ENCODE measurements at places on chromosomes 11 and 22.

DNA sequence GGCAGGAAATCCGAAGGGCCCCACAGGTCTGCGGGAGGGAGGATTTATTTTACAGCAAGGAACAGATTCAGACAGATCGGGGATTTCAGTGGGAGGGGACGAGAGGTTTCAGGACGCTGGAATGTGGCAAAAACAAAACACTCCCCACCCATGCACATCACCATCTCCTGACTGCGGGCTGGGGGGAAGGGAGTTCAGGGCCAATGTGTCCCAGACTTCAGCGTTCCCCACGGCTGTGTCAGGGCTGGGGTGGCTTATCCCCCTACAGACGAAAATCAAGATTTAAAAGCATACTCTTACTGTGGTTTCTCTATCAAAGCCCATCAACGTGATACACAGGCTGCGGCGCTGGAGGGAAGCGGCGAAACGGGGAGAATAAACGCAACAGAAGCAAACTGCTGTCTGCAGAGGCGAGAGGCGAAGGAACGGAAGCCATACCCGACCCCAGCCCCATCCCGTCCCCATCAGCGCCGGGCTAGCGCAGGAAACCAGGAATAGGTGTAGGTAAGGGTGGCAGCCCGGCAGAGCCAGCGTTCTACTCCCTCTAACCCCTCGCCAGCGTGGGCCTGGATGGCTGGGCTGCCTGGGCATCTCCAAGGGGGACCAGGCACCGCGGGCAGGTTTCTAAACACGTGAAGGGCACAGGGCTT lies 2.7 kb downstream of the TENM4 start:
- DNase-seq, result peak; percentile 79

DNA sequence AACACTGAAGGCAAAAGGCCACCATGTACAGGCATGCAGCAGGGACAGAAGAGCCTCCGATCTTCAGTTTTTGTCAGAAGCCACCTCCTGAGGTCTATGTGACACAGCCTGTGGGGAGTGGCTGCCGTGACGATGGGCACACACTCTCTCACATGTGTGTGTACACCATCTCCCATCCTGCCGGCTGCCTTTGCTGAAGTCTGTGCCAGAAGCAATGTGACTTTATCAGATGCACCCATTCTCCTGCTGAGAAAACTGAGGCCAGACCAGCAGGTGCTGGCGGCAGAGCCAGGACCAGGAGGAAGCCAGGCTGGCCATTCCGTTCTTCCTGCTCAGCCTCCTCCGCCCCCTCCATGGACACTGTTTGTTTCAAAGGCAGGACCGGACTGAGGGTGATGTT lies 16.7 kb downstream of the SHANK2 start:
- DNase-seq, result peak; percentile 58

- peak; percentile 53 for DNase-seq
Measured at GRCh38 chr11:66862559-66863037, 5.7 kb downstream of the LRFN4 start.

DNA sequence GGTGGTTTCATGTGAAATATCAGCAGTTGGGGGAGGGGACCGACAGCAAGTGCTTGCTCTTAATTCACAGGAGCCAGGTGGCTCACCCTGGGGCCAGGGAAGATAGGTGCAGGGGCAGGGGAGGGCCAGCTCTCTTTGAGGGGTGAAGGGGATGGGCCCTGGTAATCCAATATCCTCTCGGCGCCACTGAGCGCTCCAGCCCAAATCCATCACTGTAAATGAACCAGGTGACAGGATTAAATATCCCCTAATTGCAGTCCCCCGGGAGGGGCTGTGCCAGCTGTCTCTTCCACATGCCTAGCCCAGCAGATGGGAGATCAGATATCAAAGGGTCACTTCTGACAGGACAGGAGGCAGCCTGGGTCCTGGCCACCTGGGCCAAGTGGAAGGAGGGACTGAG lies 531.8 kb upstream of the CADM1 start:
- DNase-seq, result no peak

DNA sequence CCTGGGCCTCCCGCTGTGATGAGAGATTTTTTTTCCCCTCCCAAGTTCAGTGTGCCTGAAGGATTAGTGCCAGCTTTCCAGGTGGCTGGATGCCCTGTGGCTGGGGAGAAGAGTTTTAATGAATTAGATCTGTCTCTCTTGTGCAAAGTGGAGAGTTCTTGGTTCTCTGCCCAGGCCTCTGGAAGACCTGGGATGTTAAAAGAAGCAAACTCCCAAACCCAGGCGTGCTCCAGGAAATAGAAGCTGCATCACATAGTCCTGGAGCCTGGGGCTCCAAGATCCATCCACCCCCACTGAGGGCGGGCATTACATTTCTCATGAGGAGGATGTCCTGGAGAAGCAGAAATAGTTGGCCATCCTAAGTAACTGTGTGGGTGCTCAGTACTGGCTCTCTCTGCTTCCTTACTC lies 30.6 kb downstream of the SDHAF2 start:
- DNase-seq, result no peak

DNA sequence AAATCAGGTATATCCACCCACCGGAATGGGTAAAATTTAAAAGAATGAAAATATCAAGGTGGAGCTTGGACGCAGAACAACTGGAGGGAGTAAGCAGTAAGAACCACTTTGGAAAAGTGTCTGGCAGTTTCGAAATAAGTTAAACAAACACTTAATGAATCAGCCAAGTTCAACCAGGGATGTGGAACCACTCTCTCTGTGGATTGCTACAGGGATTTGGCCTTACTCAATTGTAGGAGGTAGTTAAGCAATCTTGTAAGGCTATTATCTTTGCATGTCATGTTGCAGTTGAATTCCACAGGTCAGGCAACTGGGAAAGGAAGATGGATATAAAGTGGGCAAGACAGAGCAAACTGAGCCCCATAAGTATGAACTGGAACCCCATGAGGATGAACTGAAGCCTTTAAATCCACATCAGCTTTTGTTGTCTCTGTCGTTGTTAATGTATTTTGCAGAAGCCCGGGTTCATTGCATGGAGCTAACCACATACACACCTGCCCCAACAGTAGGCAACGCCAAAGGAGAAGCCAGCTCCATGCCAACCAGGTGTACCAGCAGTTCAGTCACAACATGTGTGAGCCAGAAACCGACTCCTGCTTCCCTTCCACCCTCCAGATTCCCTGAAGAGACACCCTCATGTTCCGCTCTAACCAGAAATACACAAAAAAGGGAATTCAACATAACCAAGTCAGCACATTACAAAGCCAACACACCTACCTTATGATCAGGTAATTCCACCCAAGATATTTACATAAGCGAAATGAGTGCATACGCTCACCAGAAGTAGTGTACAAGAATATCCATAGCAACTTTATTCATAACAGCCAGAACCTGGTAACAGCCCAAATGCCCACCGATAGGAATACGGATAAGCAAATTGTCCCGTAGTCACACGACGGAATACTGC lies 8.0 kb upstream of the SLC43A3 start:
- no peak for DNase-seq

DNA sequence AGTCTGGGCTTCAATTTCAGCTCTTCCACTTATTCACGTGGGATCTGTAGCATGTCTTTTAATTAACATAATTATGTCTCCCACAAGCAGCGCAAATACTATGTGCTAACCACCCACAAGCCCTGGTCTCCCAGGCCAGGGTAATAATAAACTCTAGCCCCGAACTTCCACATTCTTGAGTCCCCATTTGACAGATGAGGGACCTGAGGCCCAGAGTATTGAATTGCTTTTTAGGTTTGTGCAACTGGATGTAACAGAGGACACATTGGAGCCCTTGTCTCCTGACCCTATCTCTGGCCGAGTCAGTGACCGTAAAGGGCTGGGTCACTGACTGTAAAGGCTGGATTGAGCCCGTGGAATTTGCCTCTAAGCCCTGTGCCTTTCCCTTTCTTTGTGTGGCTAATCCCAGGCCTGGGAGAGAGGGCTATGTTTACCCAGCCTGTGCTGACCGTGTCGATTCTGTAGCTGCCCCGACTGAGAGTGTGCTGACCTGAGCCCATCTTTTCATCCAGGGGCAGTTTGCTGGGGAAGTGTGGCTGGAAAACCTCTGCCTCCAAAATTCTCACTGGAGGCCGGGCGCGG lies 3.9 kb downstream of the CRYBB2 start:
- no peak for DNase-seq

GRCh38 chr22:23145878-23146470 lies 697 bp downstream of the RAB36 start:
- no peak for DNase-seq

DNA sequence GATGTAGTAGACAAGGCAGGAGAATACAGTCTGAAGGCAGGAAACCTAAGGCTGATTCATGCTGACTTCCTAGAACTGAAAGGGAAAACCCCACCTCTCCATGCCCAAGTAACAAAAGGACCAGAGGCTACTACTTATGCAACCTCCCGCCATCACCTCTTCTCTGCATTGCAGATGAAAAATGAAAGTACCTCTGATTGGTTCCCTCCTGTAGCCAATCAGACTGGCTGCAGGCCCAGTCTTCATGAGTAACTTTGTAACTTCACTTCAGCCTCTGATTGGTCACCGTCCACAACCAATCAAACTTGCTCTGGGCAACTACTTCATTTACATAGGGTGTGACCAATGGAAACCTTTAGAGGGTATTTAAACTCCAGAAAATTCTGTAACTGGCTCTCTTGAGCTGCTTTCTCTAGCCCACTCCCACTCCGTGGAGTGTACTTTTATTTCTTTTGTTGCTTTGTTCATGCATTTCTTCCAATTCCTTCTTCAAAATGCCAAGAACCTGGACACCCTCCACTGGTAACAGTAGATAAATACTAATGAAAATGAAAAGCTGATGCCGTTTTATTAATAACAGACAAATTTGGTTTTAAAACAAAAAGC lies 5.2 kb upstream of the MAP6 start:
- DNase-seq, result no peak
